ENCODE measurements at places on chromosomes 7 and 10. TPM values are rescaled to one million over a fixed set of nuclear protein-coding genes. Genes with fewer than 3 reads are reported as not detected.

Gene ELFN1
- total RNA-seq, result 4.3 TPM

Gene TMEM26
- total RNA-seq, result 0.46 TPM

Gene APBB1IP
- 19.2 TPM for total RNA-seq

Gene SH2B2
- total RNA-seq, result 13.2 TPM

Gene ATOH7
- total RNA-seq, result not detected

Gene CYP26C1
- 0.35 TPM for total RNA-seq

Gene PDCD11
- total RNA-seq, result 25.1 TPM

Gene HOXA2
- 2.1 TPM for total RNA-seq

Gene IL15RA
- 36.7 TPM for total RNA-seq

Gene AMPH
- total RNA-seq, result 0.58 TPM

Gene GNGT1
- total RNA-seq, result not detected

Gene C7orf33
- not detected for total RNA-seq

- no peak overlapping the region for H3K4me3 ChIP-seq
- no peak for DNase-seq
- no peaks in the 10 kb centered on the region for H3K4me1 ChIP-seq
- H3K27ac ChIP-seq, result peak overlapping the region; percentile 11
- no peaks in the 10 kb centered on the region for H3K27me3 ChIP-seq
- H3K36me3 ChIP-seq, result no peaks in the 10 kb centered on the region
These were observed 123.9 kb upstream of the ZMIZ1 start for GRCh38 chr10:78944723-78945312.

GRCh38 chr7:104922182-104923009 is 91.6 kb upstream of the KMT2E start:
- peaks cover 23% of the 10 kb centered on the region for H3K4me1 ChIP-seq
- no peak for DNase-seq
- H3K27ac ChIP-seq, result no peak overlapping the region
- no peaks in the 10 kb centered on the region for H3K36me3 ChIP-seq
- no peak overlapping the region for H3K4me3 ChIP-seq

GRCh38 chr7:11754123-11754522 is 77.9 kb downstream of the THSD7A start:
- H3K27me3 ChIP-seq, result no peaks in the 10 kb centered on the region
- no peak overlapping the region for H3K27ac ChIP-seq
- no peaks in the 10 kb centered on the region for H3K36me3 ChIP-seq
- no peak for DNase-seq
- no peaks in the 10 kb centered on the region for H3K4me1 ChIP-seq

DNA sequence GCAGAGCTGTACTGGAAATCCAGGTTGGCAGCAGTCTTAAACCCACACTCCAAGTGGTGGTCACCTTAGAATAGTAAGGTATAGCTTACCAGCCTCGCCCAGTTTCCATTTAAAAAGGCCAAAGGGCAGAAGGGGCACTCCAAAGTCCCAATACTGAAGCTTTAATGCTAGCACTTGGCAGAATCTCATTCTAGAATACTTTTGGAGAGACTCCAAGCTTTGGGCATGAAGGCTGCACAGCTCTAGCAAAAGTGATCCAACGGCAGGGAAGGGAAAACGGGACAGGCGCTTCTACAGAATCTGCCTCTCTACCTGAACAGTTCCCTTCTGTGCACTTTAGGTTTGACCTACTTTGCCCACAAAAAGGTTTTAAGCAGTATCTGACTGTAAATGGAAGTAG is 19.7 kb downstream of the SMURF1 start:
- H3K4me3 ChIP-seq, result no peak overlapping the region
- no peaks in the 10 kb centered on the region for H3K27me3 ChIP-seq
- DNase-seq, result no peak
- H3K27ac ChIP-seq, result peak overlapping the region; percentile 68
- H3K4me1 ChIP-seq, result peaks cover 86% of the 10 kb centered on the region
- H3K36me3 ChIP-seq, result no peaks in the 10 kb centered on the region

DNA sequence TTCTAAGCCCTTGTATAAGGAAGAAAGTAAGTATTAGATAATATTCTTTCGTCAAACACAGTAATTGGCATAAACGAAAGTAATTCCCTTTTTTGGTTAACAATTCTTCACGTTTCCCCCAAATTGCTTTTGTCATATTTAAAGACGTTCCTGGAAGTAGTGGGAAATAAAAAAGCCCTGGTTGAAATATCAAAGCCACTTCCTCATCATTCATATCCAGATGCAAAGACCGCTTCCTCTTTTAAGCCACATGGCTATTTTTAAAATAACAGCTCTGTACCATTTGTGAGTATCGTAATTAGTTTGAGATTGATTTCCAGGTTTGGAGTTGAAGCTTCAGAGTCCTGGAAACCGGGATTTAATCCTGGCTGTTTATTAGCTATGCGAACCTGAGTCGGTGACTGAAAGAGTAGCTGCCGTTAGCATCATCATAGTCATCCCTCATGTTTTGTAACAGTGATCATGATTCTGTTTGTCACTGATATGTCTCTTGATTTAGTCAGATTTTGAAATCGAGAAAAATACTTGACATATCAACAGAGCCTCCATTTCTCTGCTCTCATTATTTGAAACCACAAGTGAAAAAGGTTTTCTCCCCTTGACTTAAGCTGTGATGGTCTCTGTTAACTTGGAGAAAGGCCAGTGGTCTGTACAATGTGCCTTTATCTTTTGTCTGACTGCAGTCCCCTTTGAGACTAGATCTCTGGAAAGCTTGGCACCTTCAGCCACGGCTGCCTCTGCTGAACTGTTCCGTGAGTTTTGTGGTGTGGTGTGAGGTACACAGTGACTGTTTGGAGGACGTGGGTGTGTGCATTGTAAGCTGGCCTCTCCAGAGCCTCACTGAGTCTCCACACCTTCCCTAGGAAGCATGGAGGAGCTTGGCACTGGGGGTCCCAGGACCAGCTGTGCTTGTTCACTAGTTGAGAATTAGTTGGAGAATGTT is 18.1 kb downstream of the OPTN start:
- DNase-seq, result no peak
- peaks cover 17% of the 10 kb centered on the region for H3K4me1 ChIP-seq

- no peaks in the 10 kb centered on the region for H3K27me3 ChIP-seq
- no peaks in the 10 kb centered on the region for H3K4me1 ChIP-seq
- no peak overlapping the region for H3K27ac ChIP-seq
- no peak overlapping the region for H3K4me3 ChIP-seq
- H3K36me3 ChIP-seq, result no peaks in the 10 kb centered on the region
These were observed 366.1 kb upstream of the ZNF32 start for GRCh38 chr10:44014644-44015250.

- H3K27me3 ChIP-seq, result no peaks in the 10 kb centered on the region
- H3K36me3 ChIP-seq, result no peaks in the 10 kb centered on the region
- DNase-seq, result peak; percentile 50
- H3K4me3 ChIP-seq, result no peak overlapping the region
These were observed 299.4 kb downstream of the TCERG1L start for GRCh38 chr10:131011936-131012640.

DNA sequence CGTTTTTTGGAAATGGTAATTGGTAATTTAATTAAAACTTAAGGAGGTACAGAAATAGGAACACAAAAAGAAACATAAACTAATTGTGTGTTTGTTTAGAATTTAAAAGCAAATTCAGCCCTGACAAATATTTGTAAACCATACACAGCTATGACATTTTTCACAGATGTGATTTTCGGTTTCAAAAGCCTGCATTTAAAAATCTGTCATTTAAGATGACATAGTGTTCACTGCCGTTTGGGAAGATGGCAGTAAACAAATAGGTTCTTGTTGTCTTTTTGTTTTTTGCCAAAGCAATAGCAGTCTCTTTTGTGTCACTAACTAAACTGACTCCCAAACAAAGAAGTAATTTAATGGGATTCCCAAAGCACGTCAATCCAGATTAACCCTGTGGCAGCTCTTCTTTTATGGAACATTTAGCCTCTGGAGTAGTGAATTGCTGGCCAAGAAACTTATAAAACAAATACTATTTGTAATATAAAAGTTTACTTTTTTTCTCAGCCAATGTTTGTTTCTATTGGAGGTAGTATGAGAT is 697.6 kb downstream of the PHTF2 start:
- H3K4me1 ChIP-seq, result no peaks in the 10 kb centered on the region
- no peak overlapping the region for H3K4me3 ChIP-seq
- H3K27me3 ChIP-seq, result no peaks in the 10 kb centered on the region

GRCh38 chr7:157493776-157494175 is 157.0 kb downstream of the DNAJB6 start:
- peak; percentile 21 for DNase-seq
- H3K4me1 ChIP-seq, result no peaks in the 10 kb centered on the region
- no peaks in the 10 kb centered on the region for H3K27me3 ChIP-seq
- no peak overlapping the region for H3K27ac ChIP-seq
- no peaks in the 10 kb centered on the region for H3K36me3 ChIP-seq

DNA sequence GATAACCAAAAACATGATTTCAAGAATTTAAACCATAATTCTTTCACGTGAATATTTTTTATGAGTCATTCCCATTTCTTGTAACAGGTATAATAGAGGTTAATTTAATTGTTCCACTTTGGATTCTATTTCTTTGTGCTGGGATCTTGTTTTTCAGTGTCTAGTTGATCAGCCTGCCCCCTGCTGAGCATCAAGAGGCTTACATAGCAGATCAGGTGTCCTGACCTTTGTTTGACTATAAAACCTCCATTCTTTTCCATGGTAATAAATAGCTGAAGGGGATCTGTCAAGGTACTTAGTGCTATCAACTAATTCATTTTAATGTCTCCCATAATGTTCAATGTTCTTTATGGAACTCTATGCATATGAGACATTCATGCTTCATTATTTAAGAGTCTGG is 4.9 kb downstream of the COL17A1 start:
- H3K4me1 ChIP-seq, result peaks cover 3% of the 10 kb centered on the region
- H3K4me3 ChIP-seq, result no peak overlapping the region
- H3K36me3 ChIP-seq, result no peaks in the 10 kb centered on the region
- no peaks in the 10 kb centered on the region for H3K27me3 ChIP-seq

- no peak for DNase-seq
- no peaks in the 10 kb centered on the region for H3K36me3 ChIP-seq
These were observed 45.5 kb upstream of the CALCR start for GRCh38 chr7:93620057-93620456.

DNA sequence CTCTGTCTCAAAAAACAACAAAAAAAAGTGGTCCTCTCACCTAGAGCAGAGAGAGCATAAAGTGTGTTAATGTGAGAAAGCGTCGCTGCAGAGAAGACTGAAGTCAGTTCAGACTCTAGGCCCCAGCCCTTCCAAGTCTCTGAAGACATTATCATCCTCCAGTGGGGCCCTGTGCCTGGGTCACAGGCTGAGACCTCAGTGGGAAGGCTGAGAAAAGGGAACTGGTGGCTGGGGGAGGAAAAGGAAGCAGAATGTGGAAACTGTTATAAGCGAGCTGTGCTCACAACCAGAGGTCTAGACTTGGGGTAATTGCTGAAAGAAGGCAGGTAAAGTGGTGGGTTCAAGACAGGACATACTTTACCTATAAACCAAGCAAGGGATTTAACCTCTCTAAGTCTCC is 4.9 kb upstream of the RRP12 start:
- H3K36me3 ChIP-seq, result no peaks in the 10 kb centered on the region
- no peak for DNase-seq
- no peak overlapping the region for H3K4me3 ChIP-seq
- H3K27me3 ChIP-seq, result no peaks in the 10 kb centered on the region

All from upper lobe of right lung (tissue), 1 donor.